Activated naive CD8-positive, alpha-beta T cell treated with anti-CD3 and anti-CD28 coated beads, Interleukin-2, amount 50 U/mL, for 24 hours (primary cell): ENCODE measurements at places on chromosomes 6 and 20.

- no peak for DNase-seq
These were observed 4.6 kb downstream of the SLC44A4 start for GRCh38 chr6:31874084-31874670.

DNA sequence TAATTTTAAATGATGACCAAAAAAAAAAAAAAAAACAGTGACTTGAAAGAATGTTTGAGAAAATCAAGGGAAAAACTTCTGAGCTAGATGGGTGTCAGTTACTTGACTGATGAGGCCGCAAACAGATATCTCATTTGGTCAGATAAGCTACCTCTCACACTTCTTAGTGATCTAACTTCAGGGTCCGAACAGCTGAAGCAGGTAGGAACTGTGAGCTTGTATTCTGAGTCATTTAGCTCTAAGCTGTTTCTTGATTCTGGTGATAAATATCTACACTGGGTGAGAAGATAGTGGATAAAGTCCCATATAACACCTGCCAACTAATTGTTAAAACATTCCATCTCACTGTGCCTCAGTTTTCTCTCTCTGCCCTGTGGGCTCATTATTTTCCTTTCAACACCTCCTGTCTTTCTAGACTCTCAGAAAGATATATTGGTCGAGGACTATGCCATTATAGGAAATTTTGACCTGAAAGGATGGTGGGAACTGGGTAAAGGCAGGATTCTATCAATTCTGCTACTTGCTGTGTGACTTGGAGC, 7.7 kb downstream of the KIF3B start:
- DNase-seq: no peak

GRCh38 chr20:61850457-61850856, 215.2 kb downstream of the TAF4 start:
- DNase-seq: no peak

GRCh38 chr6:160039441-160039840, 70.6 kb downstream of the IGF2R start:
- DNase-seq: no peak

- DNase-seq: no peak
These were observed 16.3 kb upstream of the SRC start for GRCh38 chr20:37329481-37330165.

DNA sequence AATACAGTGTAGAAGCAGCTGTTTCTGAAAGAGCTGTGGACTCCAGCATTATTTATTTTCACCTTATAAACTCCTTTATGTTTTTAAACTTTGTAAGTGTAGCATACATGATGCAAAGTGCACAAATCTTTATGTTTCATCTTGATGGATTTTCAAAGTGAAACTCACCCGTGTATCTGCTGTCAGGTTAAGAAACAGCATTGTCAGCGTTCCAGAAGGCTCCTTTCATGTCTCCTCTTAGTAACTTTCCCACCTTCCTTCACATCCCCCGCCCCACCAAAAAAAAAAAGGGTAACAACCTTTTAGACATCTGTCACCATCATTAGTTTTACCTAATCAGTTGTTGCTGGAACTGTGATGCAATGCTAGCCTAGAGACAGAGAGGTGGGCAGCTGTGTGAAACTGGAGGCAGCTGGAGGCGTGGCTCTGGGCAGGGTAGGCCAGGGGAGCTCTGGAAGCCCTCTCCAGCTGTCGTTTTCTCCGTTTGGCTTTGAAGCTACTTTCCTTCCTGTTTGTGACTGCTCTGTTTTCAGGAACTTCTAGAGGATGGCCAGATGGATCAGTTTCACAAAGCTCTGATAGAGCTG, 7.2 kb downstream of the ACTR5 start:
- DNase-seq: no peak

DNA sequence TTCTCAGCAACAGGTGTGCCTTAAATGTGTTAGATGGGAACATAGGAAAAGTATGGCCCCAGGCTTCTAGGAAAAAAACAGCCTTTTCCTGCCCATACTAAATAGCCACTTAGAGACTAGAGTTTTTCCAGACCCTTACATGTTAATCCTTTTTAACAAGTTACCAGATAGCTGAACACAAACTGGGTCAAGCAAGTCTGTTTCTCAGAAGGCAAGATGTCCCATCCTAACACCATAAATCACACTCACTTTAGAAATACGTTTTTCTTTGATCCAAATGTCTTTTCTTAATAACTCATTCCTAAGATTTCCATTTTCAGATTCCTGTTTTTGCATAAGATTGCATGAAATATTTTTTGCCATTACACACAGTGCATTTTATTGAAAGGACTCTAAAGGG, 241.3 kb downstream of the KCNQ5 start:
- DNase-seq: no peak

DNA sequence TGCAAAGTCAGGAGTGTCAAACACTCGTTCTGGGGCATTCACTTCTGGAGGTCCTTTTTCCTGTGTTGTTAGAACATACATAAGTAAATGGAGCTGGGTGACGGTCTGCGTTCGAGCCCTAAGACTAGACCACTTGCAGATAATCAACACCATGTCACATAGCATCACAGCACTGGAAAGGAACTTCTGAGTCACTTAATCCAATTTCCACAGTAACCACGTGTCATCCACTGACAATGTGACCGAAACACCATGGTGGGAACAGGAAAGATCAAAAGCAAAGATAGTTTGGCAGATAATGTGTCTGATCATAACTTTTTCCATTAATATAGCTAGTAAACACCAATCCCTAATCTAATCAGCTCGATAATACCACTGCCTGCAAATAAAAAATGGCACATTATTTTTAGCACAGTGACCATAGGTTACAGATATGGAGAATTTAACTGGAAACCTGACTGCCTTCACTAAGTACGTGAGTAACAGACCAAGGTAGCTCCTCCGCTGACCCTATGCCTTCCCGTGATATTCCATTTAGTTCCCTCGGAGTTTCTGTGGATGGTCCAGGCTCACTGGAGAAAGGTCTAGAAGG, 34.8 kb downstream of the WRNIP1 start:
- peak; percentile 22 for DNase-seq

DNA sequence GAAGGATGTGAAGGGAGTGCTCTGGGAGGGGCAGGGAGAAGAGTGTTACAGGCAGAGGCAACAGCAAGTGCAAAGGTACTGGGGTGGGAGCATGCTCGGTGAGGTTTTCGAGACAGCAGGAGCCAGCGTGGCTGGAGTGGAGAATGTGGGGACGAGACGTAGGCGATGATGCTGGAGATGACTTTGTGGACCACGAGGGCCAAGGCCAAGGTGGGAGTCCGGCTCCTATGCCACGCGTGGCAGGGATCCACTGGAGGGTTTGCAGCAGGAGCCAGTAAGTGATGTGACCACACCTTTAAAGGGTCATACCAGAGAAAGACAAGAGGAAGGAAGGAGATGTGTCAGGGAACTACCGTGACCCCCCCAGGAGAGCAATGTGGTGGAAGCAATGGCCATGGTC, 7.3 kb downstream of the PTGIS start:
- no peak for DNase-seq

DNA sequence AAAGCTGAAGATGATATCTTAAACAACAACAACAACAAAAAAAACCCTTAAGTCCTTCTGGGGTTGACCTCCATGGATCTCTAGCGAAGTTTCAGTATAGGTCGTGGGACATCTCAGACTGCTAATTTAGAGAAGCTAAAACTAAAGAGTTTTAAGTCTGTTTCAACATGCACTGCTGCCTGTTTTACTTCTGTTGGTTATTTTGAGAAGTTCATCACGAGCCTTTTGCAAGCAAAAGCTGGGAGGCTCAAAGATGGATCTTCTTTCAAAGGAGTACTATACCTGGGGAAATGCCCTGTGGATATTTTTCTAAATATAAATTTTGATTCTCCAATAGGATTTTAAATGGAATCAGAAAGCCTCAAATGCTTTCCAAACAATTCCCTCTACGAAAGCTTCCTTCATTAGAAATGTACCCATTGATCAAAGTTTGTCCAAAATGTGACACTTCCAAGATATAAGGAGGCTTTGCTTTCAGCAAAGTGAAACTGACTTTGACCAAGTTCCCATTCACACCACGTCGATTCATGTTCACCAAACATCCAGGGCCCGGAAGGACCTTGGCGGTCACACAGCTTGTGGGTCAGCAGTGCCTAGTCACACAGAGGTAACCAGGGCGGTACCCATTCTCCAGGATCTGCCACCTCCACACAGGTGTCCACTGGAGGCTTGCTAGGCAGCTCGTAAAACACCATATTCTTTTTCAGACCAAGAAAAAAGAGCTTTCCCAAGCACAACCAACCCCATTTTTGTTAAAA, 94.7 kb upstream of the QKI start:
- DNase-seq: no peak

GRCh38 chr6:156396068-156396771, 381.0 kb upstream of the ARID1B start:
- DNase-seq: no peak
